ENCODE measurements at places on chromosomes 5 and 9.

DNA sequence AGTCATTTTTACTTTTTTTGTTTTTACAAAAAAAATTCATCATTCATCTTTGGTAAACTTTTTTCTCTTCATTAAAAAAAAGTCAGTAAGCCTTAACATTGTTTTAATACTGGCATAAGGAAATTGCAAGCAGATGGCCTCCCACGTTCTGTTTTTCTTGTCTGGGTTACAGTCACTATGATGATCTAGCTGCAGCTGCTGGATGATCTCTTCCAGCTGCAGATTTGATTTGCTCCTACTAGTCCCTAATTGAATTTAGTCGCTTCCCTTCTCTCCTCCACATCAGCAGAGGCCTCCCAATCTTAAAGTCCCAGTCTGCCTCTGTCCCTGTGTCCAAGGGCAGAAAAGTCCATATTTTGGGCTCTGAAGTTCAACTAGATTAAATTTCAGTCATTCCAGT, 106.8 kb upstream of the PTGER4 start:
- no peak for DNase-seq

DNA sequence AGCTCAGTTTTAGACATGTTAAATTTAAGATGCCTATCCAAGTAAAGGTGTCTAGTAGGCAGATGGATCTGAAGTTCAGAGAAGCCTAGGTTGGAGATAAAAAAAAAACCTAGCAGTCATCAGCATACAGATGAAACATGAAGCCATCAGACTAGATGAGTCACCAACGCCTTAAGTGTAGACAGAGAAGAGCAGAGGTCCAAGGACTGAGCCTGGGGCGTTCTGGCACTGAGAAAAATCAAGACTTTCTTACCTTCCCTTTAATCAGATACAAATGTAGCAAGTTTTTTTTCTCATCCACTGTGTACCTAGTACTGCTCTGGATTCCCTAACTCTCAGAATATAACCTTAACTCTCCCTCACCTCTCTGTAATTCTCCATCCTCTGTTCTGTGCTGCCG, 97.3 kb downstream of the SIL1 start:
- no peak for DNase-seq

DNA sequence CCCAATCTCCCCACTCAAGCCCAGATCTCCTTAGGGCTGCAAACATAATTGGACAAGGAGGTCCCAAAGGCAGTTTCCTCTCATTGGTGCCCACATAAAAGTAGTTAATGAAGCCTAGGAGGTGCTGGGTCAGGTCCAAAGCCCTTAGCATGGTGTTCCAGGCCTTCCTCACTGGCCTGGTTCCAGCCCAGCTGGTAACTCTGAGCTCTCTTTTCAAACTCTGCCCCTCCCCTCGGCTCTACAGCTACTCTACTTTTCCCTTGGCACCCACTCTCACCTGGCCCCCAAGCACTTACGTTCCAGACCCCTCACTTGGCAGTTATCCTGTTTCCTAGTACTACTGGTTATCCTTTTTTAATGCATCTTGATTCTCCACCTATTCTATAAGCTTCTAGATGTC, 9.9 kb downstream of the SEPTIN8 start:
- DNase-seq: peak; percentile 29

GRCh38 chr9:87080512-87081264, 133.4 kb upstream of the GAS1 start:
- no peak for DNase-seq
